Stimulated activated CD8-positive, alpha-beta memory T cell treated with anti-CD3 and anti-CD28 coated beads, Interleukin-15, amount 100 ng/mL, for 24 hours (primary cell): ENCODE measurements at places on chromosomes 4 and X.

- no peak for DNase-seq
Measured at GRCh38 chr4:18749391-18749790, 727.8 kb upstream of the LCORL start.

- DNase-seq: no peak
Measured at GRCh38 chrX:2642146-2642545, 48.9 kb upstream of the CD99 start.

- no peak for DNase-seq
Measured at GRCh38 chr4:16757080-16757521, 141.3 kb downstream of the LDB2 start.

GRCh38 chrX:33324099-33324498, 112.8 kb upstream of the DMD start:
- DNase-seq: no peak

GRCh38 chrX:41655631-41656030, 33.1 kb upstream of the GPR34 start:
- DNase-seq: no peak

DNA sequence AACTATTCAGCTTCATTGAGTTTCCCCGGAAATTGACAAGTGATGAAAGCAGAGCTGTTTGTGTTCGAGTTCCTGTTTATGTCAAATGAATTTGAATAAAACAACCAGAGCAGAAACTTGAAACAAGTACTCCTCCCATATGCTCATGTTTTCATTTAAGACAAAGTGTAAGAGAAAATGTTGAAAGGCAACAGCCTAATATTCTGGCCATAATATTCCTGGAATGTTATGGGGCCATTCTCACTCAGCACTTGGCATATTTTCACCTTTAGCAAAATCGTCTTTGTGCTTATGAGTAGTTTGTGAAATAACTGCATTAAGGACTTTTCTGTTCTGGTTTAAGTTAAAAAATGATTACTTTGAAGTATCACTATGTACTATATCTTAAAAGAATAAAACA, 276.0 kb upstream of the FAT1 start:
- no peak for DNase-seq

- no peak for DNase-seq
Measured at GRCh38 chr4:121485190-121485804, 104.5 kb upstream of the QRFPR start.

GRCh38 chr4:128320656-128321055, 33.0 kb upstream of the PGRMC2 start:
- DNase-seq: no peak

- DNase-seq: no peak
Measured at GRCh38 chrX:38824176-38824575, 22.9 kb downstream of the MID1IP1 start.

- no peak for DNase-seq
Measured at GRCh38 chrX:13463608-13464007, 105.8 kb upstream of the EGFL6 start.

GRCh38 chr4:107183155-107183774, 147.2 kb upstream of the DKK2 start:
- no peak for DNase-seq

DNA sequence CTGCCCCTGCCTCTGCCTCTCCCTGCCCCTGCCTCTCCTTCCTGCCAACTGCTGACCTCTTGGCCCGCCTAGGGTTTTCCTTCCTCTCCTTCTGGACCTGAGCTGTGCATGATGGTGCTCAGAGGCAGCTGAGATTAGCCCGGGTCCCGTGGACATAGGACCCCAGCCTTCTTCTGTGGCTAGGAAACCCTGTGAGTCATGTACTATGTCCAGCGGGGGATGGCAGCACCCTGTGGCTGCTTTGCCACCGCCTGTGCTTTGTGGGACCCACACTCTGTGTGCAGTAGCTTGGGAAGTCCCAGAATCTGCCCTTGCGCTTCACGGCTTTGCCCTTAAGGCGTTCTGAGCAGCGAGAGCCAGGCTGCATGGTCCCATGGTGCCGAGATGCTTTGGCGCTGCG, 105.5 kb upstream of the PSAPL1 start:
- DNase-seq: no peak

- no peak for DNase-seq
Measured at GRCh38 chr4:134027931-134028330, 173.7 kb downstream of the PABPC4L start.
